ENCODE measurements at places on chromosomes 3 and 15.

GRCh38 chr15:100264994-100265640 is 76.7 kb downstream of the ADAMTS17 start:
- no peak for ATAC-seq

DNA sequence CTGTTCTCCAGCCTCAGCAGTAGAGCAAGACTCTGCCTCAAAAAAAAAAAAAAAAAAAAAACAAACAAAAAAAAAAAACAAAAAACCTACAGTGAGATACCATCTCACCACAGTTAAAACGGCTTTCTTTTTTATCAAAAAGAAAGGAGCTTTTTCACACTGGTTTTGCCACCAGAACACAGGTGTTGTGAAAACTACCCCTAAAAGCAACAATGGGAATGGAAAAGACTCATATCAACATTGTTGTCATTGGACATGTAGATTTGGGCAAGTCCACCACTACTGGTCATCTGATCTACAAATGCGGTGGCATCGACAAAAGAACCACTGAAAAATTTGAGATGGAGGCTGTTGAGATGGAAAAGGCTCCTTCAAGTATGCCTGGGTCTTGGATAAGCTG is 24.8 kb upstream of the SLC25A38 start:
- ATAC-seq = no peak

GRCh38 chr15:87672309-87673288 is 583.9 kb downstream of the NTRK3 start:
- ATAC-seq = peak; percentile 41

DNA sequence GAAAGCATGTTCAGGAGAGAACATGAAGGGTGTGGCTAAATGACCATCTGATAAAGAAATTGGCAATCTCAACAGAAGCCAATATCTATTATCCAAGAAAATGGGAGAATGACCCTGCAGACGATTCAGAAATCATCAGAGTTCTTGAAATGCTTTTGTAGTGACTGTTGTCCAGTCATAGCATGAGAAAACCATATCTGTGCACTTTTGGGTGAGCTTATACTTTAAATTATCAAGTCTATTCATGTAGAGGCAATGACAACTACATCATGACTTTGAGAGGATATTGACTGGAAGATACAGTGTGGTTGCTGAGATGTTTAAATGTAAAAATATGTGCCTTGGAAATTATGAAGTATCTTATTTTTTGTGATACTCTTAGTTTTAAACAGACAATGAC is 57.6 kb upstream of the AZI2 start:
- ATAC-seq = no peak

DNA sequence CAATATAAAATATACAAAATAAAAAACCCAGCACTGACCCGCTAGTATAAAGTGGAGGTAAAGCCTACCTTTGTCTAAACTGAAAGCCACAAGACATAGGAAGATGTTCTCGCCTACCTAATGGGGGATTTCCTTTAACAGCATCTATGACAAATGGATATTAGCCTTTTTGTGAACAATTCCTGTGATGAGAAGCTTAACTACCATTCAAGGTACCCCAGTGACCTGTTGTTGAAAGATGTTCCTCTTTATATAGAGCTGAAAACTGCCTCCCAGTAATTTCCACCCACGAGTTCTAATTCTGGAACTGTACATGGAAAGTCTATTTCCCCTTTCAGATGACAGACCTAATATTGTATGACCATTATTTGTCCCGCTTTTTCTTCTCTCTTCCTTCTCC is 109.8 kb upstream of the RASGRP1 start:
- ATAC-seq = no peak

DNA sequence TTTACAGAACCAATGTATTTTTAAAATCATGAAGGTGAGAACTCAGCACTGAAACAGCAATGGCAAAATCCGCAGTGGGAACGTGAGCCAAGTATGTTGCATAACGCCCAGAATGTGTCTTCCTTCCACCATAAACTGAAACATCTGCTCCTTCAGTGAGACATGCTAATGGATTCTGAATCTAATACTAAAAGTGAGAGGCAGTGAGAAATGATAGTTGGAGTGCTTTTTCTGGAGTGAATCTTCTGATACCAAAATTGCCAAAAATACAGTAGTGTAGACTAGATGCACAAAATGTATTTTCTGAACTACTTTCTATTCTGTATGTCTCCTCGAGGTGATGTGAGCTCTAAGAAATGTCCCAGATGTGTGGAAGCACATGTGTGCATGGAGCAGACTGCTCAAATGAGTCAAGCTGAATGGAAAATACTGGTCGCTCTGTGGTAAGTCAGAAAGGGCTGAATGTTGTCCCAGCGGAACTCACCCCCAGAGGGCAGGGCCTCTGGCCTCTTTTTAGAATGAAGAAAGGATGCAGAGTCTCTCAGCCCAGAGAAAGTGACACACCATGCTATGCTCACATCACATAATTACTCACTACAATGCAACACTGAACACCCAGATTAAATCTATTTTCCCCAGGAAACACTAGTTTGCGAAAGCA is 73.0 kb downstream of the ATP10A start:
- ATAC-seq = no peak

- ATAC-seq = peak; percentile 28
These were observed 162.5 kb downstream of the CADPS start for GRCh38 chr3:62712746-62713145.

GRCh38 chr15:97076011-97076410 is 745.5 kb downstream of the NR2F2 start:
- no peak for ATAC-seq

GRCh38 chr3:136658946-136659682 is 93.1 kb downstream of the STAG1 start:
- peak; percentile 99 for ATAC-seq
